RPMI7951 (cell line): ENCODE measurements at places on chromosomes 4 and X.

GRCh38 chr4:124854968-124855367 is 142.4 kb upstream of the ANKRD50 start:
- DNase-seq, result no peak

GRCh38 chrX:19560611-19561010 is 45.3 kb upstream of the MAP3K15 start:
- no peak for DNase-seq

GRCh38 chr4:151581570-151581969 is 172.6 kb downstream of the FHIP1A start:
- DNase-seq, result no peak

GRCh38 chrX:99172958-99173357 is 1237.1 kb downstream of the PCDH19 start:
- DNase-seq, result no peak

GRCh38 chr4:145720656-145721055 is 40.7 kb downstream of the C4orf51 start:
- no peak for DNase-seq
